ENCODE measurements at places on chromosomes 7 and 10.

- no peak for DNase-seq
These were observed 100.2 kb downstream of the ATXN7L1 start for GRCh38 chr7:105776068-105776790.

GRCh38 chr10:16843252-16843870 is 26.1 kb upstream of the RSU1 start:
- no peak for DNase-seq

DNA sequence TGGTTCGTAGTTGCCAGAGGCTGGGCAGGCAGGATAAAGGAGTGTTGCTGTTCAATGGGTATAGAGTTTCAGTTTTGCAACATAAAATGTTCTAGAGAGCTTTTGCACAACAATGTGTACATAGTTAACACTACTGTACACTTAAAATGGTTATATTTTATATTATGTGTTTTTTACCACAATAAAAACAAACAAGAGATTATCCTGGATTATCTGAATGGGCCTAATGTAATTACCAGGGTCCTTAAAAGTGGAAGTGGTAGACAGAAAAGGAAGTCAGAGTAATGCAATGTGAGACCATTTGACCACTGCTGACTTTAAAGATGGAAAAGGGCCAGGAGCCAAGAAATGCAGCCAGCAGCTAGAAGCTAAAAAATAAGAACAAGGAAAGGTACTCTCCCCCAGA is 159.7 kb downstream of the SGMS1 start:
- no peak for DNase-seq

GRCh38 chr10:11175823-11176243 is 158.2 kb downstream of the CELF2 start:
- no peak for DNase-seq

DNA sequence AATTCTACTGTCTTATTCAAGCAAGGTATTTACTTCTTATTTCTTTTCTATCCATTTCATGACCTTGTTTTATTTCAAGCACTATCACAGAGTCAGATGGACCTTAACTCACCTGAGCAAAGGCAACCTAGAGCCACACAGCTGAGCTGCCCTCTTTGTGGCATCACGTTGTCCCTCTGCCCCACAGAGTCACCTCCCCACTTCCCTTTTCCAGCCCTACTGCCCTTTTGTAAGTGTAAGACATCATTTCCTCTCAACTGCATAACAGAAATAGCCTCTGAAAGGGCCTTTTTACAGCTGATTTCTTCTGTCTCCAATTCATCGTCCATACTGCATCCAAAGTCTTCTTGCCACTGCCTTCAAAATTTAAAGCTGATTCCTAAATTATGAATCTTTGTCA is 946.0 kb downstream of the NRG3 start:
- DNase-seq = no peak

GRCh38 chr7:32616625-32617024 is 121.3 kb downstream of the AVL9 start:
- no peak for DNase-seq

DNA sequence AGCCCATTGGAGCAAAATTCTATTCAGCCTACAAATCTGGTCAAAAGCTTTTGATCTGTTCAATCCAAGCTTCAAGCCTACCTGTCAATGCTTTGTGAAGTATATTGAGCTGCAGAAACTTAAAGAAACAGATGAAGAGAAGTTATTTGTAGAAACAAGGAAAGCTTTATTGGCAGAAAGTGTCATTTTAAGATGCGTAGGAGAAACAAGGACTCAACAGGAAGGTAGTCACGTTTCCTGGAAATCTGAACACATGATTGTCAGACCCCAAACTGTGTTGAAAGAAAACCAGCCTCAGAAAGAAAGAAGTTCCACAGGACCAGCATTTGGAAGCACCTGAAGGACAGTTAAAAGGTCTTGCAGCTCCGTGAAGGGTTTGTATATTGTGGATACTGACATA is 34.8 kb upstream of the PURB start:
- no peak for DNase-seq

- no peak for DNase-seq
These were observed 69.0 kb upstream of the PDCD4 start for GRCh38 chr10:110802551-110803238.
